Astrocyte (in vitro differentiated cells and primary cell): ENCODE measurements at places on chromosomes 4 and X.

GRCh38 chr4:76485450-76485849 is 50.4 kb downstream of the SHROOM3 start:
- DNase-seq: peak; percentile 29

- DNase-seq: no peak
Observed at GRCh38 chr4:28075401-28075956, 1214.8 kb downstream of the STIM2 start.

DNA sequence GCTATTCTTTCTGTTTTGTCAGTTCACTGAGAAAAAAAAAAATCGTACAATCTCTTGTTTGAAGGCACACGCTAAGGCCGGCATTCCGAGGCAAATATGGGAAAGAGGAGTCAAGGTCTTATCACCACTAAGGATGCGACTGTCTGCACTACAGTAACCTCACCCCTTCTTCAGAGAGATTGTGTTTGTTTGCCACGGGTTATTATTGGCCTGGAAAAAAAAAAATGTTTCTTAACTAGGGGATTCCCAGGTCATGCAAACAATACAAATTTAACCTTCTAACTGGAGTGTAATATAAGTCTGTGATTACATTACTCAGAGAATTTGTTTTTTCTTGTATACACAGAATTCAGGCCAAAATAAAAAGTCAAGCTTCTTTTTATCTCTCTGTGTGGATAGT is 168.3 kb downstream of the TMA16 start:
- no peak for DNase-seq

GRCh38 chr4:185634066-185634652 is 98.9 kb upstream of the PDLIM3 start:
- DNase-seq: no peak

- peak; percentile 32 for DNase-seq
Observed at GRCh38 chr4:78543424-78544125, 8.0 kb upstream of the ANXA3 start.

DNA sequence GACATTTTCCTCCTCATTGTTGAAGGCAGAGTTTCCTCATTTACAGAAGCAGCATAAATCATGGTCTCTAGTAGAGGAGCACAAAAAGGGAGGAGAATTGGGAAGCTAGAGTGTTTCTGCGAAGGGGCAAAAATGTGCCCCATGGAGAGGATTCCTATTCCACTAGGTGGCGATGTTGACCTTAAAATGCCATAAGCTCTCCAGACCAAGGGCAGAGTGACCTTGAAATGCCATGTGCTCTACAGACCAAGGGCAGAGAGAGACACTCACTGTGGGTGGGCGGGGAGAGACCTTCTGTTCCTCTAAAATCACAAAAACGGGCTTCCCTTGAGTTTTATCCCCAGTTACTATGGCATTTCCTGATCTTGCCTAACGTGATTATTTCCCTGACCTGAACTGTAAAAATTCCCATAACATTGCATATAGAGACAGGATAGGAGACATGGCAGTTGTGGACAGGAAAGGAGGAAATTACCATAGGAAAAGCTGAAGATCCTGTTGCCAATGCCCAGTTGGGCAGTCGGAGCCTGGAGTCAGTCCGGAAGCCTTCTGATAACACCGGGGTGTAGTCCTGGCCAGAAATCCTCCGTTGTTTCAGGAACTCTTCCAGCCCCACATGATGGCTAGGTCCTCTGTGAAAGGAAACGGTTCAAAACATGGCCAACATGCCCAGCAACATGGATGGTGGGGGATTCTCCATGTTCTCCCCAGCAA is 567.7 kb downstream of the MAGEB5 start:
- no peak for DNase-seq

DNA sequence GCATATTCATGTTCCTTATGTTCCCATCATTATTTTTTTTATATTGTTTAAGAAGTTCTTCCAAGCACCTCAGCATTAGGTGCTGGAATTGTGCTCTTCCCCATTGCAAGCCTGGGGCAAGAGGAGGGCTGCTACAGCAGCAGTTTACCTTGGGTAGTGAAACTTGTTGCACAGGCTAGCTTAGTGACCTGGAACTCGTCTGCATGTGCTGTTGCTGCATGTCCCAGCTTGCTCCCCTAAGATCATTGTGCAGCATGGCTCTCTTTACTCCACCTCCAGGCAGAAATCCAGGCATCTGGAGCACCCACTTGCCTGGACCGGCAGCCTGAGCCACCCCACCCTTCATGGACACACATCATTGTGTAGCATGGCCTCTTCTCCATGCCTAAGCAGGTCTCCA is 776.0 kb downstream of the GLUD2 start:
- no peak for DNase-seq

GRCh38 chr4:167274351-167274750 is 40.1 kb upstream of the SPOCK3 start:
- peak; percentile 47 for DNase-seq

DNA sequence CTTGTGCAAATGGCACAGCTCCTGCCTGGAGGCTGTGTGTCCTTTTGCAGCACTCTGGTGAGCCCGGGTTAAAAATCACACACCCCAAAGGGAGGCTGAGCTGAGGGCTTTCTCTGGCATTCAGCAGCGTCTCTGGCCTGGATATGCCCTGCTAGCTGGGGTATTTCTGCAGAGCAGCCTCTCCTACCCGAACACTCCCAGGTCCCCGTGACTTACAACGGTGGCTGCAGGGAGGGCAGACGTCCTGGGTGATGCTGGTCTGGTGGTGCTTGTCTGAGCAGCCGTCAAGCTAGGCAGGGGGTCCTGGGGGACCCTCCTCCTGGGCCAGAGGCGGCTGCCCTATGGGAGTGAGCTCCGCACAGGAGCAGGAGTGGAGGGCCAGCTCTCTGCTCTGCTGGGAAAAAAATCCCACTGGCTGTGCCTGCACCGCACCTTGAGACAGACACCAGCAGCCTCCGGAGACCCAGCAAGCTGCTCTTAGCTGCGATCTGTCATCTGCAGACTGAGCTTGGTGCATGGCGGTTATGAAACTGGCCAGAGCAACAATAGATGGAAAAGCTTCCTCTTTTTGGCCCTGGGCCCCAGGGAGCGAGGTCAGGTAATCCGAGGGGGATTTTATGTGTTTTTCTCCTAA is 41.3 kb upstream of the ASMTL start:
- no peak for DNase-seq

- no peak for DNase-seq
Observed at GRCh38 chrX:78931814-78932213, 13.4 kb upstream of the P2RY10 start.

DNA sequence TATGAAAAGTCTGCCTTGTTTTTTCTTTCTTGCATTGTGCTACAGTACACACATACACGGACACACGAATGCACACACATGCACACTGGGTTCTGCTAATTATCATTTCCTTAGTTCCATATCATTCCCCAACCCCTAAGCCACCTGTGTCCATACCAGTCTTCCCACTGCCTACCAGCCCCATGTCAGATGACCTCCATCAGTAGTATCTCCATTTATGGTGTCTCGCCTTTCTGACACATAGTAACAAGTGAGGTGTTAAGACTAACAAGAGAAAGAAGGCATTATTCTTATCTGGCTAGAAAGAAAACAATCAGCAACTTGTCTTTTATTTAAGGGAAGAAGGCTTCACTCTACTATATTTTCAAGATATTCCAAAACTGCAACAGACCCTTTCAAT is 67.1 kb downstream of the SNCA start:
- no peak for DNase-seq

- no peak for DNase-seq
Observed at GRCh38 chr4:47763279-47763678, 74.6 kb downstream of the CORIN start.

GRCh38 chr4:179472164-179472563 is 2029.9 kb upstream of the AGA start:
- no peak for DNase-seq

- no peak for DNase-seq
Observed at GRCh38 chr4:98656443-98656842, 2.0 kb downstream of the TSPAN5 start.

DNA sequence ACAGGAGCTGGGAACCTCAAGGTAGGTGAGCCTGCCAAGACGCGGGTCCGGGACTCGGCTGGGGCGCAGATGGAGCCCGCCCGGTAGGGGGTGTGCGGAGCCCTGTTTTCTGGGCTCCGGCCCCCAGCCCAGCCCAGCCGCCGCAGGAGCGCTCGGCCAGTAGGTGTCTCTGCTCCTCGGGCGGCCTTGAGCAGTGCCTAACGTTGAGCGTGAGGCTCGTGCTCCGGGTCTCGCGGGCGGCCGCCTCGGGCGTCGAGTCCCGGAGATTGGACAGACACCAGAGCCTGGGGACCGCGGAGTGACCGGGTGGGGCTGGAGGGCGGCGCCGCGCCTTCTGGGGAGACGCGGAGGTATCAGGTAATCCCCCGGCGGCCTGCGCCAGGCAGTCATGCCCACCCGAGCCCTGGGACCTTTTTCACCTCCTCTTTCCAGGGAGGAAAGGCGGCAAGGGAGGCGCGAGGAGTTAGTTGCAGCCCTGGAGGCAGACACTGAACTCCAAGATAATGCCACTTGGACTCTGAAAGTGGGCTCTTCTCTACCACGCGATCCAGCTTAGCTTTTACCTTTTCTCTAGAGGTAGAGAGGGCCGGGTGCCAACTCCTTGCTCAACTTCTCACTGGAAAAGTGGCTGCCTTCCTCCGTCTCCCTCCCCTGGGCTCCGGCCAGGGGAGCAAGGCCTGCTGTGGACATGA is 14.5 kb upstream of the FGG start:
- peak; percentile 27 for DNase-seq

GRCh38 chr4:140426610-140427105 is 790 bp downstream of the CLGN start:
- no peak for DNase-seq

DNA sequence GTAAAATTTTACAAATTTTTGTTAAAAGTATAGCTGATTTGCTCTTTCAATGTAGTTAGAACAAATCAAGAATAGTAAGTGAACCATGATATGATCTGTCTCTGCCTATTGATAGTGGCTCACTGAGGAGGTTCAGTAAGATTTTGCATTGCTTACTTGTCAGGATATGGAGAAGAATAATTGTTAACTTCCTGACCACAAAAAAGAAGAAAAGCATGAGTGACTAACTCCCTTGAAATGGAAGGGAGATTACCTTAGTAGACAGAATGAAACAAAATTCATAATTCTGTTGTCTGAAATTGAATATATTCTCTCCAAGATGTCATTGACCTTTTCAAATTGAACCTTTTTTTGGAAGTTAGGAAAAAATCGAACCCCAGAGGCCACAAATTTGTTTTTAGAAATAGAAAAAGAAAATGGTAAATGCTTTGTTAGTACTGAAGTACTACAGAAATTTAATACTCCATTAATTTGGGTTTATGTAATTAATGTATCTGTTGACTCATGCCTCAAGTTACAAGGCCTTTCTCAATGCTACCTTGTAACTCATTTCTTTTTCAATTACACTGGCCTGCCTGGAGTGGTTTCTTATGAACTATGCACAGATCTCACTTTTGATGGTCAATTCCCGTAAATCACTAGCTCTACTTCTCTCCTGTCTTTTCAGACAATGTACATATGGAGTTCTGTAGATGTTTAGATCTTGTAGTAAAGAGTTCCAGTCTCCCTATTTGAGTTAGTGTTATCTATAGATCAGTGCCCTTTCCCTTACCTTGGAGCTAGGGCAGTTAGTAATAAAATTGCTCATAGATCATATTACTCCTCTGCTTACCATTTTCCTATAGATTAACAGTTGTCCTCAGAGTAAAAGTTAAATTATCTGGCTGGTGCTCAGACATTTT is 139.3 kb downstream of the TLL1 start:
- peak; percentile 69 for DNase-seq

- DNase-seq: peak; percentile 4
Observed at GRCh38 chrX:17680732-17681413, 56.4 kb upstream of the SCML1 start.

GRCh38 chrX:41033299-41033698 is 51.9 kb upstream of the USP9X start:
- no peak for DNase-seq

DNA sequence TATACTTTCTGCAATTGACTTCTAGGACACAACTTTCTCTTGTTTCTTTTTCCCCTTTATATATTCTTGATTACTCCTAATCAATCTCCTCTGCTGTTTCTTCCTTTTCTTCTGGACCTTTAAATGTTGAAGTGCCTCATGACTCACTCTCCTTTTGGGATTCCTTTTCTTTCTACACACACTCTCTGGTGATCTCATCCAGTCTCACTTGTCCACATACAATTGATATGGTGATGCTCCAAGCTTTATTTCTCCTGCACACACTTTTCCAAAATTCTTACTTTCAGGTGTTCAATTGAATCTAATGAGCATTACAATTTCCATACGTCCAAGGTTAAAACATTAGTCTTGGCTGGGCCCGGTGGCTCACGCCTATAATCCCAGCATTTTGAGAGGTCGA is 794.8 kb upstream of the EPHA5 start:
- DNase-seq: peak; percentile 59

DNA sequence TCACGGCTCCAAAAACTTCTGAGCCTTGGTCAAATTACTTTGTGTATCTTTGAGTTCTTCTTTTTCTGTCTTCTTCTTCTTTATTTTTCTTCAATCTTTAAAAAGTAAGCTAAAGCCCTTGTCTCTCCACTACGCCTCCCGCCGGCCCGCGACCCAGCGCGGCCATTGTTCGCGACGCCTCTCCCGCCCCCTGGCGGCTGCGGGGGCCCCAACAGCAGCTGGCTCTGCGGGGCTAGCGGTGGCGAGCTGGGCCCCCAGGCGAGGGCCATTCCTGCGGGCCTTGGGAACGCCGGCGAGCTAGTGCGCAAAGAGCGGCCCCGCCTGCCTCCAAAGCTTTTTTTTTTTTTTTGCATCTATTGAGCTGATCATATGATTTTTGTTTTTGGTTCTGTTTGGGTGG is 119.1 kb downstream of the TGIF2LX start:
- no peak for DNase-seq

DNA sequence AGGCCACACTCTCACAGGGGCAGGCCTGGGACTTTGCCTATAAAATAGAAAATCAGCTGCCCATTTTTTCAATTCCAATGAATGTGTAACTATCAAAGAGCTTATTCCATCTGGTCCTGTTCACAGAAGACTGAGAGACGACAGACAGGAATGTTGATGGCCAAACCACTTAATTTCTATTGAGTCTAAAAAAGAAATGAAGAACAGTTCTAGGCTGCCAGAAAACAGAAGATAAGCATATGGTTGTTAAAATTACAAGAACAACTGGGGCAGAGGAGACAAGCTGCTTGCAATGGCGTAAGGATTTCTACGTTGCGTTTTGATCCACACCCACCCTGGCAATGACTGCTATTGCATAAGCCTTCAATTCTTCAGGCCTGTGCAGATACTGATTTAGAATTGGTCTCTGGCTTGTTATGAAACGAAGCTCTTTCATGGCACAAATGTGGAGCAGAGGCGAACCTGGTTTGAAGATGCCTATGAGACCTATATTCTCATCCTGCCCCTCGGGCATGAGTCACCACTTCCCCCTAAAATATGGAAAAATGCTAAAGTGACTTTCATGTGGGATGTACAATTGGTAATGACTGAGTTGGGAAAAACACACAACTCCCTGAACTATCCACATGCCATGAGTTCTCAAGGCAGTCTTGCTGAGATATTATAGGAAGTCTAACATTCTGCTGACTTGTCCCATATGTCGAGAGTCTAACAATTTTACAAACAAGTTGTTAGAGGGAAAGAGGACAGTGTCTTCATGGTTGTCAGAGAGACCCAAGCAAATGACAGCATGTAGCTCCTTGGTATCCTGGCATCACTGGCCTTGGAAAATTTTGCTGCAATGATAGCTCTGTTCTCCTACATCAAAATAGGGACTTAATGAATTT is 37.9 kb upstream of the SORBS2 start:
- no peak for DNase-seq
